ENCODE measurements at places on chromosomes 16 and 17.
A peak's percentile ranks its signal among the peaks of the same experiment; 100 is the strongest.

GRCh38 chr16:84735849-84736586, 36.2 kb downstream of the USP10 start:
- no peak for DNase-seq

DNA sequence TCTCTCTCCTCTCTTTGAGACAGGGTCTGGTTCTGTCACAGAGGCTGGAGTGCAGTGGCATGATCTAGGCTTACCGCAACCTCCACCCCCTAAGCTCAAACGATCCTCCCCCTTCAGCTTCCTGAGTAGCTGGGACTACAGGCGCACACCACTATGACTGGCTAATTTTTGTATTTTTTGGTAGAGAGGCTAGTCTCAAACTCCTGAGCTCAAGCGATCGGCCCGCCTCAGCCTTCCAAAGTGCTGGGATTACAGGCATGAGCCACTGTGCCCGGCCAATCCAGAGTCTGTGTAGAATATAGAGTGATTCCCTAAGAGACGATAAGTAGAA, 65.8 kb upstream of the RPH3AL start:
- DNase-seq = peak; percentile 33

GRCh38 chr16:651844-652243, 2.7 kb downstream of the WDR90 start:
- no peak for DNase-seq

DNA sequence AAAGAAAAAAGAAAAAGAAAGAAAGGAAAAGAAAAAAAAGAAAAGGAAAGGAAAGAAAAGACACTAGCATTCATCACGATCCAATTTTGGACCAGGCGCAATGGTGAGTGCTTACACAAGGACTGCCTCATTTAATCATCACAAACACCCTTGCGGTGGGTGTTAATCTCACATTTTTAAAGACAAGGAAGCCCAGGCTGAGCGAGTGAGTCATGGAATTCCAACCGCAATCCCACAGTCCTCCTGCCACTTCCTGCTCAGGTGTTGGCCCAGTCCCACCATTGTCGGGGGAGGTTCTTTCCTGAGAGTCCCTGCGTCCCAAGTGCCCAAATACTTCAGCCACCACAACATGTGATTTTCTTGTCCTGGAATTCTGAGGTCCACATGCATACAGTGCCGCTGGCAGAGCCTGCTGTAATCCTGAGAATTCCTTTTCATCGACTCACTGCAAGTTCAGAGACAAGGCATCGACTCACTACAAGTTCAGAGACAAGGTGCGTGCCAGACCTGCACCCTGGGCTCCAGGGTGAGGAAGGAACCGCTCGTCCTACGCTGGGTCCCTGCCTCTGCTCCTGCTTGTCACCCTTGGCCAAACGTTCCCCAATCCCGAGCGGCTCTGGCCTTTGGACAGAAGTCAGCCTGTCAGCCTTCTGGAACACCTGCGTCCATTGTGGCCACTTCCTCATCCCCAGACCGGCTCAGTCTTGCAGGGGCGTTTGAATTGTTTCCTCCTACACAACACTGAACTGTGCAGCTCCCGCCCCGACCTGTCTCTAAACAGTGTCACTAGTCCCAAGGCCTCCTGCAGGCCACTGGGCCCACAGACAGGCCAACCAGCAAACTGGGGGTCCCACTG, 5.8 kb downstream of the ZG16B start:
- no peak for DNase-seq

- peak; percentile 42 for DNase-seq
Observed at GRCh38 chr17:78013683-78014467, 55.4 kb downstream of the TNRC6C start.

DNA sequence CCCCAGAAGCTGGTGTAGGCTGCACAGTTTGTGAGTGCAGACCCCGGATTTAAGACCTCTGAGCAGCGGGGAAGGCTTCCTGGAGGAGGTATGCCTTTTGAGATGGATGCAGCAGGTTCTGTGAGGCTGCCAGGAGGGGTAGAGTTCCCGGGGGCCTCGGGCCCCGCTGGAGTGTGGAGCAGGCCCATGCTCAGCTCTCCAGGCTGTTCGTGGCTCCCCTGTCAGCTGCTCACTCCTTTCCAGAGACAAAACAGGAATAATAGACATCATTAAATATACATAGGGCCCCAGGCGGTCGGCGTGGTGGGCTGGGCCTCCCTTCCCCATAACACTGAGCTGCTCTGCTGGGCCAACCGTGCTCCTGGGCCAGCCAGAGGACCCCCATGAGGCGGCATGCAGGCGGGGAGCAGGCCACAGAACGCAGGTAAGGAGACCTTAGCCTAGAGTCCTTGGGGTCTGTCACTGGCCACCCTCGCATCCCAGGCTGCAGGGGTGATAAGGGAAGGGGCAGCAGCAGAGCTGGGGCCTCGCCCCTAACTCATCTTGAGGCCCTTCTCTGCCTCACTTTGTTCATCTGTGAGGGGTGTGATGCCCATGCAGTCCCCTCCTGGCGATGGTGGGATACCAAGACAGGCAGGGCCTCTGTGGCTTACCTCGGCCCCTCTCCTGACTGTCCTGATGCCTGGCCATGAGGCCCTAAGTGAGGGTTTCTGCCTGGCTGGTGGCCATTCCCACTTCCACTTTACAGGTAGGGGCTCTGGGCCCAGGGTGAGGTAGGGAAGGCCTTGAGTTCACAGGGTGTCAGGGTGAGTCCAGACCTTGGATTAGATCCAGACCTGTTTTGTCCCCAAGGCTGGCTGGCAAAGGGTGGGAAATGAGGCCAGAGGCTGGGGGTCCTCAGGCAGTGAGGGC, at the start of gene MYO15A:
Gene MYO15A, plus strand, starts transcription at position 356 of the 912 bp plus-strand sequence. CDS start 10,045 bp downstream, outside the sequence.
- no peak for DNase-seq

DNA sequence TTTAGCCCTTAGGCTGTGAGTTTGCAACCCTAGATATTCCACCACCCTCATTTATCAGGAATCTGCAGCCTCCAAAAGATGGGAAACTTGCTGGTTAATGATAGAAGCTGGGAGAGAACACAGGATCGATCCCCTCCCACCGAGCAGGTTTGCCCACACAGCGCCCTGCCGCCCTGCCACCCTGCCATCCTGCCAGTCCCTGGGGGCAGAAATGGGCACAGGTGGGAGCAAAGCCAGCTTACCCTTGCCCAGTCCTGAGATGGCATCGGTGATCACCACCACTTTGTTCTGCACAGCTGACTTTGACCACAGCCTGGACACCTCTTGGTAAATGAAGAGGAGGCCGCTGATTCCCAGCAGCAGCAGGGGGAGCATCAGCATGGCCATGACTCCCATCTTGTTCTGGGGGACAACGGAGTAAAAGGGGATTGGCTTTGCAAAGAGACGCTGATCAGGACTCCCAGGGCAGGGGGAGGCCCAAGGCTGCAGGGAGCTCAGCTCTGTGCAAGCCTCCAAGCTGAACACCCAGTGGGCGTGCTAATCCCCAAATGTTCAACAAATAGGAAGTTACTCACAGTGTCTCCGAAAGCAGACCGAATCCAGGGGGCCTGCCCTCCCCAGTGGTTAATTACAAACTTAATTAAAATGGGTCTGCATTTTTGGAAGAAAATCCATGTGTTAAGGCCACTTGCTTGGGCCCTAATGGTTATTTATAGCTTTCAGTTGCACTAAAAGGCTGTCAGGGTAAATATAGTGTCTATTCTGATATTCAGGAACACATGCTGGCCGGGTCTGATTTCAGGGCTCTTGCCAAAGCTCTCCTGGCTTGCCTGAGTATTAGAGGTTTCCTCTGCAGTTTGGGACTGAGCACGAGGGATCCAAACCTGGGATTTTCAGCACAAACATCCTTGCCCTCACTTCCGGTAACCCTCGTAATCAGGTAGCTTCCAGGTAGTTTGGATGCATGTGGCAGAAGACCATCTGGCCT, at the start of gene DHRS7C:
Gene DHRS7C, minus strand, starts transcription at position 704 of the 988 bp plus-strand sequence. Its CDS starts 308 bp downstream, at position 396.
- DNase-seq = no peak

DNA sequence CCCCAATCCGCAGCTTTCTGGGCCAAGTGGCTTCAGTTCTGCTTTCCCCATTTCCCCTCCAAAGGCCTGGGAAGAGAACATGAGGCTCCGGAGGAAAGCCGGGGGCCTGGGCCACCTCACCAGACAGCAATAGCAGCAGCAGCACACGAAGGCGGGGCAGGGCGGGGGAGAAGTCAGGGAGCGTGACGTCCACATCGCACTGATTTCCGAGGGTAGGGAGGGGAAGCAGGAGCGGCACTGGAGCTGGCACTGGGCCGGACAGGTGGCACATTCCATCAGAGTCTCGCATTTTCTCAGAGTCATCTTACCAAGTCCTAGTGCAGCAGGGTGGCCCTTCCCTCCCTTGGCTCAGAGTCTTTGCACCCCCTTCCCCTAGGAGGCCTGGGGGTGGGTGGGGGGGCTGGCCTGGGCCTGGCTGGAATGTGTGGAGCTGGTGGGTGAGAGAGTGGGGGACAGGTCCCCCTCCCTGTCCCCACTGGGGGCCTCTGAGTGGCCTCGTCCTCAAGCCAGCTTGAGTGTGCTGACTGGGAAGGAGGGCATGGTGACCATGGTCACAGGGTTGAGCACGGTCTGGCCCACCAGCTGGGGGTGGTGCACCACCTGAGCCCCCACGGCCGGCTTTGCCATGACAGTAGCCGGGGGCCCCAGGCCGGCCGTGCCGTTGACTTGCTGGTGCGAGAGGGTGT, 14.3 kb downstream of the MNT start:
- DNase-seq = no peak

GRCh38 chr16:66846831-66847230, 2.6 kb downstream of the CA7 start:
- DNase-seq = no peak

DNA sequence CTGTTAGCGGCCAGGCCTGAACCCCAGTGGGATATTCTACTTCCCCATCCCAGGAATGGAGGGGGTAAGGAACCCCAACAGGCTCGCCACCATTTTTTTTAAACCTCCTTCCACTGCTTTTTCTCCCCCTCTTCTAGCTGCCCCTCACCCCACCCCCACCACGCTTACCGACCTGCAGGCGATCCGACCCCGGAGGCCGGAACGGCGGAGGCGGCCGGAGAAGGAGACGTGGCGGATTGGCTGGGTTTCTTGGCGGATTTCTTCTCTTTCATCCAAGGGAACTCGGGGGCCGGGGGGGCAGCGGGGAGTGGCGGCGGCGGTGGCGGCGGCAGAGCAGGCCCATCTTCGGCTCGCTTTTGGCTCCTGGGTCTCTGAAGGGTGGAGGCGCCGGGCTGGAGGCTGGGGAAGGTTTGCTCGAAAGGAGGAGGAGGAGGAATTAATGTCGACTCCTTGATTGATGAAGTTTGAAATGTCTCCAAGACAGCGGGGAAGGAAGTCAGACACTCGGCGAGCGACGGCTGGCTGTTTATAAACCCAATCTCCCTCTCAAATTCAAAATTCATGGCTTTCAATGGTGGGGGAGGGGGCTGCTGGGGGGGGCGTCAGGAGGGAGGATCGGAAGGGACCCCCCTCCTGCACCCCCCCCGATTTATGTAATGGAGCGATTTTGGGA, 424 bp downstream of the HOXB2 start:
- DNase-seq = peak; percentile 42

DNA sequence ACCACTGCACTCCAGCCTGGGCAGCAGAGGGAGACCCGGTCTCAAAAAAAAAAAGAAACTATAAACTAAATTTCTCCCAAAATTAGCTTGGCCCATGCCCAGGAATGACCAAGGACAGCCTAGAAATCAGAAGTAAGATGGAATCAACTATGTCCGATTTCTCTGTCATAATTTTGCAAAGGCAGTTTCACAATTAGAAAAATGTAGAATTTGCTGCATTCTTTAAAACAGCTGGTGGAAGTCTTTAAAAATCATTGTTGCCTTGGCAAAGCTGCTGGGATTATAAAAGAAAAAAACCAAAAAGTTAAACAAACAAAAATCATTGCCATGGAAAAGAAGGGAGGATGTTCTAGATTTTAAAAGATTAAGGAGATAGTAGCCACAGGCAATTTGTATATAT, 32.4 kb downstream of the WWP2 start:
- no peak for DNase-seq

DNA sequence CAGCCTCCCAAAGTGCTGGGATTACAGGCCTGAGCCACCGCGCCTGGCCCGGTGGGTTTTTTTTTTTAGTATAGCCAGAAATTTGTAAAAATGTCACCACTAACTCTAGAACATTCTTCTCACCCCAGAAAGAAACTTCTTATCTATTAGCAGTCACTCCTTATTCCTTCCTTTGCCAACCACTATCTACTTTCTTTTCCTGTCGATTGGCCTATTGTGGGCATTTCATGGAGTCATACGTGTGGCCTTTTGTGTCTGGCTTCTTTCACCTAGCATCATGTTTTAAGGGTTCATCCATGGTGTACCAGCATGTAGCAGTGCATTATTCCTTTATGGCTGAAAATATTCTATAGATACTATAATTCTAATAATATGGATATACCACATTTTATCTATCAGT, 3.6 kb downstream of the CYB5D2 start:
- DNase-seq = no peak

DNA sequence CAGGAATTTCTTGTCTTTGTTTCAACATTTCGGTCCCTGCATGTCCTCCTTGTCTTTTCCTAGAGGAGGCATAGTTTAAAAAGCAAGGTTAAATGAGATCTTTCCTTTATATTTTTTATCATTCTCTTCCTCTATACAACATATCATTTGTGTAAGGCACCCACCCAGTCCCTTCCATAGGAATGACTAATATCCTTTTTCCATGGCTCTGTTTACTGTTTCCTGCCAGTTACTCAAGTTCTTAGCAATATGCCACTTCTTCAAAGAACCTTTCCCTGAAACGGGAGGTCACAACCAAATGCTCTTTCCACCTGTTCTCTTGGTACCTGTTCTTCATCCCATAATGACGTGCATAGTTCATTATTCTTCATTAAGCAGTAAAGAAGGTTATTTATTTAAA, 1237.1 kb upstream of the GOT2 start:
- no peak for DNase-seq

DNA sequence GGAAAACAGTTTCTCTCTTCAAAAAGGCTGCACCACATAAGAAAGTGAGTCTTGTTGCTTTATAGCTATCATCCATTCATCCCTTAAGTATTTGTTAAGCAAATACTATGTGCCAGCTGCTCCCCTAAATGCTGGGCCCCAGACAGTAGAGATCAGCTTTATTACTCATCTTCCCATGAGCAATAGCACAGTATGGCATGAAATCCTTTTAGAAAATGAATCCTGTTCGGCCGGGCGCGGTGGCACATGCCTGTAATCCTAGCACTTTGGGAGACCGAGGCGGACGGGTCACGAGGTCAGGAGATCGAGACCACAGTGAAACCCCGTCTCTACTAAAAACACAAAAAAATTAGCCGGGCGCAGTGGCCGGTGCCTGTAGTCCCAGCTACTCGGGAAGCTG, 99.5 kb downstream of the MYO1D start:
- DNase-seq = no peak

- no peak for DNase-seq
Observed at GRCh38 chr17:64223931-64224629, 39.0 kb downstream of the TEX2 start.

DNA sequence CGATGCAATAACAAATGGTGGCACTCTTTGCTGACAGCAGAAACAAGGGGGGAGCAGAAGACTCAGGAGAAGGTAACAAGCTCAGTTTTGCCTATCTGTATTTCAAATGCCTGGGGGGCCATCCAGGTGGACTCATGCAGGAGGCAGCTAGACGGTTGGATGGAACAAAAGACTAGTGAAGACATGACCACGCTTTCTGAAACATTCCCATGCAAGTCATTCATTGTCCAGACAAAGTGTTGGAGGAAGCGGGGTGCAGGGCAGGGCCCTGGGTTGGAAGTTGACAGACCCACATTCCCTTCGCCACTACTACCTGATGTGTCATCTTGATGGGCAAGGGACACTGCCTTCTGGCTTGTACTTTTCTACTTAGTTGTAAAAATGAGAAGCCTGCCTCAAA, 29.8 kb upstream of the CRYBA1 start:
- DNase-seq = no peak
